Bone marrow (tissue), 2 donors: ENCODE measurements at places on chromosomes 6 and 20.

DNA sequence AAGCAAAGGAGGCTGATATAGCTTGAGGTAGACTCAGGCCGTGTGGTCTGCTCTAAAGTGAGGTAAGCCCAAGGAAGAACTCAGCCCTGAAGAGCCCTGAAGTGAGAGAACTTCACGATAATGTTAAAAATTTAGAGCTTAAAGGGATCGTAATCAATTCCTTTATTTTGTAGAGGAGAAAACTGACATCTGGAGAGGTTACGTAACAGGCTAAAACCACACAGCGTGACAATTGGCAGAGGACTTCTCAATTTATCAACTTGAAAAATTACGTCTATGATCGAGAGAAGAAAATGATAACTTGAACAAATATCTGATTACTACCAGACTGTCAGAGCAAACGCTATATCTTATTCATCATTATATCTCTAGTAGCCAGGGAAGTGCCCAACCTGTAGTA, 121.8 kb upstream of the FOXO3 start:
- DNase-seq = no peak

DNA sequence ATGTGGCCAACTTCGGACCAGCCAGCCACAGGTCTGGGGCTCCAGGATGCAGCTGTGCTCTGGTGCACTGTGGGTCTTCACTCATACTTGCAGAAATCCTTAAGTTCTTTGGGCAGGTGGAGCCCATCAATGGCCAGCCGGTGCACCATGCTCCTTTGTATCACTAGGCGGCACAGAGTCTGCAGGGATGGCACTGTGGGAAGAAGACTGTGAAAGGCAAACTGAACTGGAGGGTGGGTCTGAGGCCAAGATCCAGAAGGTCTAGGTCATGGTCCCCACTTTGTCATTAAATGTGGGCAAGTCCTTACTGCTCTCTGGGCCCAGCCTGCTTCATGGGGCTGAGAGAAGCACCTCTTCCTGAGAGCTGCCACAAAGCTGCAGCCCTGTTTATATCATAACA, 1.3 kb upstream of the SPATA25 start:
- no peak for DNase-seq

GRCh38 chr6:143691900-143692636, 14.3 kb downstream of the PHACTR2 start:
- DNase-seq = no peak

DNA sequence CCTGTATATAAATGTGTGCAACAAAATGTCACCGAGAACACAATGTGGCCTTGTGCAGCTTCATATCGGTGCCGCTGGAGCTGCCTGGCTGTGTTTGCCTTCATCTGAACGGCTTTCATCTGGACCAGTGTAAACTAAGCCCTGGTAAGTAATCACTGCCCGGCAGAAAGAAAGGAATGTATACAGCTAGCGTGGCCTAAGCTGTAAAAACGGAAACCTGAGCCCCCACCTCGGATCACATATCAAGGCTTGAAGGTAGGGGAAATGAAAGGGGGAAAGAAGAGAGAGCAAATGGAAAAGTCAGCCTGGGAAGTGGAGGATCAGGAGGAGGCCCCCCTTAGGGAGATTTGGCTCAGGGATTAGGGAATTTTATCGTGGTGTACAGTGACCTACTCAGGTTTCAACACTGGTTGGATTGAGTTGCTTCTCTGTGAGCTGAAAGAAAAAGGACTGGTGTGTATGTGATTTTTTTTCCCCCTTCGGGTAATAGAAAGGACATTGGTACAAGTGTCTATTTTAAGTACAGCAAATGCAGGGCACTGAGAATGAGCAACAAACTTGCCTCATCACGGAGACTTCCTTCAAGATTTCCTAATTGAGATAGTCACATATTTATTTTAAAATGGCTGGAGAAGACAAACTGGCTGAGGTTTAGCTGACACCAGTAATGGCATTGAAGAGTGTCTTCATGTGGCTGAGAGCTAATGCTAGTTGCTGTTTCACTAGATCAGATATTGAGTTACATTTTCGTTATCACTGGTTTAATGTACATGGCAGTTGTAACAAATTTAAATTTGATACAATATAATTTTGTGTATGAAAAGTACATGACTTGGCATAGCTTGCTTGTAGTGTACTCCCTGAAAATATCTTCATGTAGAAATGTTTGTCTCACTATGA, 3.5 kb downstream of the SOBP start:
- DNase-seq = no peak

GRCh38 chr6:37628611-37629320, 68.9 kb downstream of the MDGA1 start:
- no peak for DNase-seq

- DNase-seq = no peak
These were observed 59.2 kb downstream of the TNFAIP3 start for GRCh38 chr6:137926207-137926731.

GRCh38 chr6:129920103-129920798, 59.1 kb upstream of the TMEM244 start:
- no peak for DNase-seq

GRCh38 chr20:50663095-50663821, 28.1 kb downstream of the RIPOR3 start:
- DNase-seq = no peak

GRCh38 chr20:60408435-60408834, 450.2 kb downstream of the CDH26 start:
- DNase-seq = no peak

GRCh38 chr6:143026696-143027449, 33.8 kb upstream of the AIG1 start:
- DNase-seq = no peak

GRCh38 chr6:67131827-67132226, 1424.8 kb upstream of the EYS start:
- DNase-seq = no peak

GRCh38 chr6:157017861-157018260, 240.7 kb downstream of the ARID1B start:
- no peak for DNase-seq

DNA sequence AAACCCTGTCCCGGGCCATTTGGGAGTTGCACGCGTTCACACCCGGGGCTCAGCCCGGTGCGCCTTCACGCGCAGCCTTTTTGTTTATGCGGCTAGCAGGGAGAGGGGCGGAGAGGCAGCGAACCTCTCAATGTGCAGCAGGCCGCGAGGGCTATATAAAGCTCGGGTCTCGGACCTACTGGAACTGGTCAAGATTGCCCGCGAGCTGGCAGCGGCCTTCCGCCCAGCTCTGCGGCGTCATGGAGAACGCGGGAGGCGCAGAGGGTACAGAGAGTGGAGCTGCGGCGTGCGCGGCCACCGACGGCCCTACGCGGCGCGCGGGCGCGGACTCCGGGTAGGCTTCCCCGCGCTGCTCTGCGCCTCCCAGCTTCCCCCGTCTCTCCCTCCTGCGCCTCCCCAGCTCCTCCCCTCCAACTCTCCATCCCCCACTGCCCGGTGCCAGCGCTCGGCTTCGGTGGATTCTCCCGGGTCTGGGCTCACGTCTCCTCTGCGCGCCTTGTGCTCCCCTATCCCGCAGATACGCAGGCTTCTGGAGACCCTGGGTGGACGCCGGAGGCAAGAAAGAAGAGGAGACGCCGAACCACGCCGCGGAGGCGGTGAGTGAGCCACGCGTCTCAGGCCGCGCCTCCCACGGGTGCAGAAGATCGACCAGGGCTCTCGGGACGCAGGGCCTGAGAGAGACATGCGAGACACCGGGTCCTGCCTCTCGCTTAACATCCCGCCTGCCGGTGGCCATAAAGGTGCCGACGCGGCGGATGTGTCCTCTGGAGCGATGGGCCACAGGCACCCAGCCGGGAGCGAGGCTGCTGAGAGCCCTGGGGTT, at the start of gene RIPPLY2:
TSS of gene RIPPLY2 (plus strand) at position 183 of the 823 bp plus-strand sequence. CDS start at position 240, 57 bp downstream.
- DNase-seq = no peak

DNA sequence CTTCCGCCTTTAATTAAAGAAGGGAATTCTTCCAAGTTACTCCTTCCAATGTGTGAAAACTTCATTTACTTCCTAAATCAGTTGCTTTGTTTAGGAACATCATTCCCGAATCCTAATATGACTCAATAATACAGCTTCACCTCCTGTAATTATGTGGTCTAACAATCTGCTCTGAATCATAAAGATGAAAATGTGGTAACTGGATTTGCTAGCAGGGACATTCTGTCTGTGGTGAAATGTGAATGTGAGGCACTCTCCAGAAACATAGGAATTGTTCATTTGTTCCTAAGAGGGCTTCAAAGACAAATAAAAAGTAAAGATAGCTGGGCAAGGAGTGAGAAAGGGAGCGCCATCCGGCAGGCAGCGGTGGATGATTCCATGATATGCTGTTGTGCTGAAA, 678.1 kb downstream of the KIF16B start:
- DNase-seq = no peak
